NCI-H69 (cell line): ENCODE measurements at places on chromosomes 6 and 20.

DNA sequence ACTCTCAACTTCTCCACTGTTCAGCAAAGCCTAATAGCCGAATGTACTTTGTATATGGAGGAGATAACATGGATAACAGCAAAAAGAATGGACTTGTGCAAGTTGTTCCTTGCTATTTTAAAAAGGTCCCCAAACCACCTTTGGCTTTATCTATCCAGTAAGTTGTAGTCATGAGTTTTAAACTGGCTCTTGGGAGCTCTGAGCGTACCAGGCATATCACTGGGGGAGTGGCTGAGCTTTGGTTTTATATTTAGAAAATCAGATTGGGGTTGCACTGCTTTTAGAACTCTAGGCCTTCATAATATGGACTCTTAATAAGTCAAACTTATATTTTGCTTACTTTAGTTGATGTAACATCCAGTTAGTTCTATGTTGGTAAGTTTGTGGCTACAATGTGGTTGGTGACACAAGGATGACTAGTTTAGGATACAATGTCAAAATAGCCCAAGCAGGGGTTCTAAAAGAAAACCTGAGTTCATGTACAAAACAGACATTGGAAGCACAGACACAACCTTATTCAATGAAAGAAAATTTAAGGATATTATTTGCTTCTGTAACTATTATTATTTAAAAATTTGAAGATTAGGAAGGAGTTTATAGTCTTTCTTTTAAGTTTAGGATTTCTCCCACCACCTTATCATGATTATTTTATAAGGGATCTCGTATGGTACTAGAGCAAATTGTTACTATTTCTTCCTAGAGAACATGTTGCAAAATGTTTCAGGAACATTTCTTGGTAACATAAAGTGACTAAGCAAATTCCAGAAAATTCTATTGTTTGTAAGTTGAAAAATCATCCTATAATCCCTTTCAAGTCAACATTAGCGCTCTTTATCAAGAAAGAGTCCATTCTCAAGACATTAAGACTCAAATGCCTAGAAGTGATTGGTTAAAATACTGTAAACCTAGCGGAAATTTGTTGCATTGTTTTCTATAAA is 165.8 kb upstream of the SUPT3H start:
- no peak for DNase-seq

- peak; percentile 80 for DNase-seq
Observed at GRCh38 chr6:6676910-6677441, 88.5 kb downstream of the LY86 start.

DNA sequence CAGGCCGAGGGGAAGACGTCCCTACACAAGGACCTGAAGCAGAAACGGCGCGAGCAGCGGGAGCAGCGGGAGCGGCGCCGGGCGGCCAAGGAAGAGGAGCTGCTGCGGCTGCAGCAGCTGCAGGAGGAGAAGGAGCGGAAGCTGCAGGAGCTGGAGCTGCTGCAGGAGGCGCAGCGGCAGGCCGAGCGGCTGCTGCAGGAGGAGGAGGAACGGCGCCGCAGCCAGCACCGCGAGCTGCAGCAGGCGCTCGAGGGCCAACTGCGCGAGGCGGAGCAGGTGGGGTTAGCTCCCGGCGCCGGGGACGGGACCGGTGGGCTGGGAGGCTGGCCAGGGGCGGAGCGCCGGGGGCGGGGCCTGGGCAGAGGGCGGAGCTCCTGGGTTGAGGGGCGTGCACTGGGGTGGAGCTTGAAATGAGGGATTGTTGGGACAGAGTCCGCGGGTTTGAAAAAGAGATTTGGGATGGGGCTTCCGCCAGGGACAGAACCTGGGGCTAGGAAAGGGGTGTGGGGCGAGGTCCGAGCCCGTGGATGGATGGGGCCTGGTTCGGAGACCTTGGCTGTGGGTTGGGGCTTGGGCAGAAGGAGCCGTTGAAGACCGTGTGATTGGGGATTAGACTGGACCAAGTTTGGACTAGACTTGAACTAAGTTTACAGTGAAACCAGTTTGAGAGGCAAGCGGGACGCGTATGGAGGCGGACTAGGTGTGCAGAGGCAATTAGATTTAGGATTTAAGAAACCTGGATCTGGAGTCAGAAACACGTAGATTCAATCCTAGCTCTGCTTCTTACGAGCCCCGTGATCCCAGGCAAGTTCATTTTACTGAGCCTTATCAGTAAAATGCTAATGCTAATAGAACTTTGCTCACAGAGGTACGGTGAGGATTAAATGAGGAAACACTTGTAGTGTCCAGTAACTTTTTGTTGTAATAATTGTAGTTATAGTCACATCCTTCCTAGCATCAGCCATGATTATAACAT is 20.9 kb downstream of the DEF6 start:
- DNase-seq, result peak; percentile 95

- no peak for DNase-seq
Observed at GRCh38 chr6:152648105-152648504, 10.9 kb upstream of the SYNE1 start.

GRCh38 chr6:113629256-113629655 is 227.9 kb upstream of the MARCKS start:
- no peak for DNase-seq

- no peak for DNase-seq
Observed at GRCh38 chr6:127486934-127487333, 27.7 kb upstream of the KIAA0408 start.

GRCh38 chr20:33670715-33671499 is 3.3 kb downstream of the NECAB3 start:
- no peak for DNase-seq

DNA sequence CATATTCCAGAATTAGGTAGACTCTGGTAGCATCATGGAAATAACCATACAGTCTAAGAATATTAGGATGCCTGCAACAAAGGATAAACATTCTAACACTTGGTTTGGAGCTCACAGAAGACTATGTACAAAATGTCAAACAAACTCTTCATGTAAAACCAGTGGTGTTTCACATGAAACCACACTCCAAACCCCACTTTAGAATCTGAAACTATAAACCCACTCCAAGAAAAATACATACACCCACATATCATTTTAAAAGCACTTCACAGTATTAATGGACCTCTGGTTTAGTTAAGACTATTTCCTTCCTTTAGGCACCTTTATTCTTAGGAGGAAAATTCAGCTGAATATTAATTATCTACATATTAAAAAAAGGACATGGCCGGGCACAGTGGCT is 10.5 kb downstream of the AURKA start:
- DNase-seq, result no peak

- DNase-seq, result peak; percentile 88
Observed at GRCh38 chr6:150142097-150142669, 661 bp upstream of the PPP1R14C start.

- no peak for DNase-seq
Observed at GRCh38 chr6:147251072-147251471, 46.9 kb downstream of the STXBP5 start.

GRCh38 chr6:75526502-75527127 is 33.0 kb upstream of the FILIP1 start:
- peak; percentile 72 for DNase-seq

GRCh38 chr6:45961125-45961524 is 54.5 kb downstream of the CLIC5 start:
- DNase-seq, result no peak

DNA sequence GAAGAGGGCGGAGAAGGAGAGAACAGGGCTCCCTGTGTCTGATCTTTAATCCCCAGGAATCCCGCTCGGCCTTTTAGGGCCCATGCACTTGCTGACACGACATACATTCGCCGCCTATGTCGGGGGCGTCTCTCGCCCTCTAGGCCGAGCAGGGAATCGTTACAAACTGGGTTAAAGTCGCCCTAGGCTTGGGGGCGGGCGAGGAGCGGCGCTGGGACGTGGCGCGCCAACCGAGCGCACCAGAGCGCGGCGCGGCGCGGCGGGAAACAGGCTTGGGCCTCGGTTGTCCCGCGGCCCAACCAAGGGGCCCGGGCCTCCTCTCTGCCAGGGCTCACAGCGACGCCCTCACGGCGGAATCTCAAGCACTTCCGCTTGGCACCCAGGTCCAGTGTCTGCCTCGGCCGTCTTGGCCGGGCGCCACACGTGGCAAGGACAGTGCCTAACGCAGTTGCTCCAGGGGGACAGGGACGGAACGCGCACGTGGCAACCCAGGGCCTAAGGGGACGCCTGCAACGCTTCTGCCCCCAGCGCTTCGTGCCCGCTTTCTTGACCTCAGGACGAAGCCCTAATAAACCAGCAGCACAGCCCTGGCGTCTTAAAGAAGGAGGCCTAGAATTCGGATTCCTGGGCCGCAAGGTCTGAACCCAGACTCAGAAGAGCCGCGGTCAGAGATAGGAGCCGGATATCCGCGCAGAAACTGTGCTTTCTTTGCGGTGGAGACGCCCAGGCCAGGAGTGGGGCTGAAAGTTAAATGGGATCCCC is 71.5 kb downstream of the NCR2 start:
- no peak for DNase-seq

DNA sequence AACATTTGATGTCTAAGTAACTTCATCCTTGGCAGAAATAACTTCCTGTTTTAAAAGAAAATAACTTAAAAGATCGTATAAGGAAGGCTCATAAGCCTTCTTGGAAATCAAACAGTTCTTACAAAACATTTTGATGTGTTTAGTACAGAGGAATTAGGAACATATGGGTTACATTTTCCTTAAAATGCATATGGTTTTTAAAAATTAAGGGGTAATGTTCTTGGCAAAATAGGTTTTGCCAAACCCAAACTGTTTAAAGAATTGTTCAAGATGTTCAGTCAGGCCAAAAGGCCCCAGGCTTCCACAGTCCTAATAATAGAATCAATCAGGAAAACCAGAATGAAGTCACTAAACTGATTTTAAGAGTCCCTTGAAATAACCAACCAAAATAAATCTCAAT is 142.7 kb upstream of the SLC35B3 start:
- DNase-seq, result no peak

DNA sequence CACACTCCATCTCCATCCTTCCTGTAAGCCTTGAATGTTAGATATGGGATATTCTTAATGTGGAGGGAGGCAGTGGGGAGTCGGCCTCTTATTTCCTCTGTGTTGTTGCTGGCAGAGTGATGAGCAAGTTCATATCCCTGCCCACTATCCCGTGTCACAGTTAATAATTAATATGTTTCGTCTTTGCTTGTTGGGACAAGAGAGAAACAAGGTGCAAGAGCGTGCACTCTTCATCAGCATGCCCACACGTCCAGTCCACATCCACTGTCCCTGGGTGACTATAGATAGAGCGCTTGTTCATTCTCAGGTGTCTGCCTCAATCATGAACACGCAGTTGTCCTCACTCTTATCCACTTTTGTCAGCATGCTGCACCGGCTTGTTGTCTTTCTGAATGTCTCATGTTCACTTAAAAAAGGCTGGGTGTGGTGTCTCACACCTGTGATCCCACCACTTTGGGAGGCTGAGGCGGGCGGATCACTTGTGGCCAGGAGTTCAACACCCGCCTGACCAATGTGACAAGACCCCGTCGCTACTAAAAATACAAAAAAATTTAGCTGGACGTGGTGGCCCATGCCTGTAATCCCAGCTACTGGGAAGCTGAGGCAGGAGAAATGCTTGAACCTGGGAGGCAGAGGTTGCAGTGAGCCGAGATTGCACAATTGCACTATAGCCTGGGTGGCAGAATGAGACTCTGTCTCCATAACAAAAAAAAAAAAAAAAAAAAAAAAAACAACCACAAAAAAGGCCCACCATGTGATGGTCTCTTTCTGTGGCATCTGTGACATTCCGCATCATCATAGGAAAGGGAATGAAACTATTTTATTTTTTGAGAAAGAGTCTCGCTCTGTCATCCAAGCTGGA is 34.2 kb downstream of the PPP1R3G start:
- no peak for DNase-seq

DNA sequence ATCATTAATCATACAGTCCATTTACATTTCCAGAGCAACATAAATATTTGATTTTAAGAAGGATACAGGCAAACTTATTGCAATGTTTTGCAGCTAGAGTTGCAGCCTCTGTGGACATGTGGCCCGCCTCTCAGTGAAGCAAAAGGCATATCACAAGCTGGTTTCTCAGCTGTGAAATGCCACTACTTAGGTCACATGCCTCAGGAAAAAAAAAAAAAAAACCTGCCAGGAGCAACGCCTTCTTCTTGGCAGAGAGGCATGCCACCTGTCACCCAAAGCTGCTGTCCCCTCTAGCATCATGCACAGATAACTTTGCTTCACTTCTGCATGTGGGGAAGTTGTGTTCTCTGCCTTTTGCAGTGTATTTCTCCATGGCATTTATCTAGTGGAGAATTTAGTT is 18.5 kb downstream of the GRM1 start:
- DNase-seq, result no peak

- no peak for DNase-seq
Observed at GRCh38 chr6:164018133-164018532, 603.6 kb downstream of the QKI start.

- DNase-seq, result no peak
Observed at GRCh38 chr20:50513169-50514034, 3.2 kb downstream of the PTPN1 start.

GRCh38 chr6:145260484-145261175 is 474.7 kb downstream of the EPM2A start:
- no peak for DNase-seq

DNA sequence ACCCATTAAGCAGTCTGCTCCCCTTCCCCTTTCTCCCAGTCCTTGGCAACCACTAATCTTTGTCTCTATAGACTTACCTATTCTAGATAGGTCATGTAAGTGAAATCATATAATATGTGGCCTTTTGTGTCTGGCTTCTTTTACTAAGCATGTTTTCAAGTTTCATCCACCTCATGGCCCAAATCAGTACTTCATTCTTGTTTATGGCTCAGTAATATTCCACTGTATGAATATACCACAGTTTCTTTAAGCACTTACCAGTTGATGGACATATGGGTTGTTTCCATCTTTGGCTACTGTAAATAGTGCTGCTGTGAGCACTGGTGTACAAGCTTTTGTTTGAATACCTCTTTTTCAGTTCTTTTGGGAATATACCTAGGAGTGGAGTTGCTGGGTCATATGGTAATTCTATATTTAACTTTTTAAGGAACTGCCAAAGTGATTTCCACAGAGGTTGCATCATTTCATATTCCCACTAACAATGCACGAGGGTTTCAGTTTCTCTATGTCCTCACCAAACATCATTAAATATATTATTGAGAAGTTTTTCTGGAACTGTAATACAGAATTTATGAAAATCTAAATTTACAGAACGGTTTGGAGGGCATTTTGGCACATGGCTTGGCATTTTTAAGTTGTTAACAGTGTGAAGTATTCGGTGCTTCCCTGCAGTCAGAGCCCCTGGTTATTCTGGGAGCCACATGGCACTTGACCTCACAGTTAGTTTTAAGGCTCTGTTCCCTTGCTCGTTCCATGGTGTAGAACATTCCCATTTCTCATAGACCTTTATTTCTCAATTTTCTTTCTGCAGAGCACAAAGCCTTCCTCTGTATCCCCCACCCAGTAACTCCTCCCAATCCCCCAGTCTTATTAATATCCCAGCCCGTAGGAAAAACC is 27.0 kb upstream of the DTNBP1 start:
- no peak for DNase-seq

- no peak for DNase-seq
Observed at GRCh38 chr20:58219342-58219700, 9.1 kb downstream of the ANKRD60 start.

GRCh38 chr6:56746767-56747504 is 104.2 kb upstream of the DST start:
- peak; percentile 87 for DNase-seq

GRCh38 chr6:76681781-76682180 is 609.3 kb upstream of the IMPG1 start:
- no peak for DNase-seq
